ENCODE measurements at places on chromosomes 13 and 19. TPM values are rescaled to one million over a fixed set of nuclear protein-coding genes. Genes with fewer than 3 reads are reported as not detected.

DNA sequence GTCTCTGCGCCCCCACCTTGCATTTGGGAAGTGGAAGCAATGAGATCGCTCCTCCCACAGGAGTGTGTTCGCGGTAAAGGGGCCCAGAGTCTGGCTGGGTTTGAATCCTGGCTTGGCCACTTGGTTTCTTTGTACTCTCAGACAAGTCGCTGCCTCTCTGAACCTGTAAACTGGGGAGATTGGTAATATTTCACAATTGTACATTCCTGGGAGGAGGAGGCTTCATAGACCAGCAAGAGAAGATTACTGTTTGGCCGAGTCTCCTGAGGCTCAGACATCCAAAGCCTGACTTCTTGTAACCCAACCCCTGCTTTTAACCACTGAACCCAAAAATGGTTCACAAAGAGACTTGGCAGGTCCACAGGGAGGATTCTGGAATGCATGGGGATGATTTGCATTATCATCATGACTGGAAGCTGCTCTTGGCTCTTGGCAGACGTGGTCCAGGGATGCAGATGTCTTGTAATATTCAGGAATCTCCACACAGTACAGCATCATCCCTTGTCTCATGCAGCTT lies 13.6 kb upstream of the STRN4 start:
- DNase-seq = peak; percentile 68

DNA sequence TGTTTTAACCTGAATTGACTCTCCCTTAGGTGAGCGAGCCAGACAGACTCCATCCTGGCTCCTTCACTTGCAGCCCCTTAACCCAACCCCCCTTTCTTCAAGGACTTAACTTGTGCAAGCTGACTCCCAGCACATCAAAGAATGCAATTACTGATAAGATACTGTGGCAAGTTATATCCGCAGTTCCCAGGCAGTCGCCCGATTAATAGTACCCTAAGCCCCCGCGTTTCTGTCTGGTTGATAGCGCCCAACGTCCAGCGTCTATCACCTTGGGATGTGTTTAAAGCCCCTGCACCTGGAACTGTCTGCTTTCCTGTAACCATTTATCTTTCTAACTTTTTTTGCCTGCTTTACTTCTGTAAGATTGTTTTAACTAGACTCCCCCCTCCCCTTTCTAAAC lies 6.2 kb downstream of the HSD17B14 start:
- no peak for DNase-seq

- DNase-seq = no peak
These were observed 903 bp downstream of the PIN1 start for GRCh38 chr19:9836021-9836420.

KLHL1 gene
- not detected for total RNA-seq

ZNF497 gene
- 3.9 TPM for total RNA-seq
